ENCODE measurements at places on chromosomes 3 and 15.

GRCh38 chr3:153029350-153029749 is 132.7 kb upstream of the RAP2B start:
- DNase-seq, result no peak

GRCh38 chr3:54578417-54578816 is 349.4 kb downstream of the LRTM1 start:
- no peak for DNase-seq

DNA sequence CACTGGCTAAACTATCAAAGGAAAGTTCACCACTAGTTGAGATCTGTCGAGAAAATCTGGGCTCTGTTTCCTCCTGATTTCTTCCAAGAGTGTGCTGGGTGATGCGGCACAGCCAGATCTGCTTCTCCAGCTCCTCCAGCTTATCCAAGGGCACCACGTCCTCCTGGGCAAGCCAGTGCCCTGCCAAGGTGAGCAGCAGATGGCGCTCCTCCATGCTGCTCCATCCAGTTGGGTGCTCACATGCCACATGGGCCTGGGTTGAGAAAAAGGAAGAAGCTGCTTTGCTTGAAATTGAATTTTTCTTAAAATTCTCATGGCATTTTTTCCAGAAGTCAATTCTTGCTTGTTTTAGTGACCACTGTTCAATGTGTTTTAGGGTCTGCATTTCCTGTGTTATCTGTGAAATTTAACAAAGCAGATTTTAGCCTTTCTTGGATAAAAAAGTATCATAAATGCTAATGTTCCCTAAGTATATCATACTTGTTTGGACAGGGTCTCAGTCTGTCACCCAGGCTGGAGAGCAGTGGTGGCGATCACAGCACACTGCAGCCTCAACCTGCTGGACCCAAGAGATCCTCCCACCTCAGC is 47.3 kb downstream of the EIF3J start:
- peak; percentile 76 for DNase-seq

DNA sequence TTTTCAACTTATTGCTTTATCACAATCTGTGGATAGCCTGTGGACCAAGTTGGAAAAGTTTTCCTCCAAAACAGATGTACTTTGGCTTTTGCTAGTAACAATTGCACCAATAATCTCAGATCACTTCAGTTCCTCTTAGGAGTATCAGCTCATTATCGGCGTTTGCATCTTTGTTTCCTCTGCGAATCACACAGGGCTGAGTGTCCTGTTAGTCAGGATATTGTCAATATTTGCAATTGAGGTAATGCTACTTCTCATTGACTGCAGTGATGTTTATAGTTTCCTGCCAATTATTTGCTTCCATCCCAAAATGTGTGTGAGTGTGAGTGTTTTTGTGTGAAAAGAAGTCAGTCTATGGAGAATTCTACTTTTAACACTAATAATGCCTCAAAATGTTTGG is 545.0 kb downstream of the SI start:
- no peak for DNase-seq

GRCh38 chr15:77180757-77181156 is 109.8 kb upstream of the TSPAN3 start:
- DNase-seq, result no peak

DNA sequence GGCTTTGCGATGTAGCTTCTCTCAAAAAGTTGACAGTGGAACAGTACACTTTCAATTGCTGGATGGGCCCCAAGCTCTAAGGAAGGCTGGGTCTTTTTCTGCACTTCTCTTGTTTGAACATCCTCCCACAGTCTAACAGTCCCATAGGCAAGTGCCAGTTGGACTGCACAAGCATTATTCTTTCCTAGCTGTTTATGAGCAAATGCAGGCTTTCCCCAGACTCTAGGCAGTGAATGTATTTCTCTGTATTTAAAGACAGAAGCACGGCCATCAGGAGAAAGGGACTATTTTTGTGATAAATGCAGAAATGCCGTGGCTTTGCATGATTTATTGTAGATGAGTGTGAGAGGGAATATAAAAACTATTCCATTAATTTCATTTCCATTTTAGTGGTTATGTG is 539.3 kb upstream of the LMCD1 start:
- DNase-seq, result no peak

DNA sequence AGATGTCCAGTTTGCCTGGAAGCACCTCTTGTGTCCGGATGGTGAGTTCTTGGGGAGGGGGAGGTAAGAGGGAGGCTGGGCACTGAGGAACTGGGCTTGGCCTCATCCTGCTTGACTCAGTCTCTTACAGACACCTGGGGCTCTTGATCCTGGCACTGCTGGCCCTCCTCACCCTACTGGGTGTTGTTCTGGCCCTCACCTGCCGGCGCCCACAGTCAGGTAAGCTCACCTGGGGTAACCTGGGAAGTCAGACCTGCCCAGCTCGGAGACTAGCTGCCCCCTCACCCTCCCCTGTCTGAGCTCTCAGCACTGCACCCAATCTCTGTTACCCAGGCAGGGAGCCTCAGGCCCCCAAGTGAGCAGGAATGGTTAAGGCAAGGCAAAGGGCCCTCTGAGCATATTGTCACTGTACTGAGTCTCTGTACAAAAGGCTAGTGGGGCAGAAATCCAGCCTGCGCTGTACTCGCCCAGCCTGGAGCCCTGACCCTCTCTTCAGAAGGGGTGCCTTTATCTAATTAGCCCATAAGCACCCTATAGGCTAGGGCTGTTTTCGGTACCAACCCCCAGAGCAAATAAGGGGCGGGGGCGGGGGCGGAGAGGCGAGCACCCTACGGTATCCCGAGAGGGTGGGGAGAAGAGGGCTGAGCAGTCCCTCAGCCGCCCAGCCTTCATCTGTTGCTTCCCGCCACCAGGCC is 2.2 kb upstream of the IL17RC start:
- DNase-seq, result no peak

DNA sequence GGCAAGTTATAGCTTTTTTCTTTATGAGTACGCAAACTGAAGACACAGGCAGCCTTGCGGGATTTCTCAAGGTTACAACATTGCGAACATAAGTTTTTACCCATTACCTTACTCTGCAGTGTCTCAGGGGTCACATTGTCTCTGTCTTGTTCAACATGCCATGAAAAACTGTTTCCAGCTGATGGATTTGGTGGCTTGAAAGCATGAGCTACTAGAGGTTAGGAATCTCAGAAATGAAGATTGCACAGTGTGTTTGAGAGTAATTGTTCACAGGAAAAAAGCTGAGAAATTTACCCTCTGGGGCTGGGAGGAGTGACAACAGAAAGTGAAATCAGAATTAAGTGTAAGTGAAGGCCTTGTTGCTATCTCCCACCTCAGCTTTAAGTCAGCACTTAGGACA is 568.6 kb downstream of the TAFA4 start:
- DNase-seq, result no peak

- no peak for DNase-seq
Measured at GRCh38 chr3:172869784-172870518, 119.4 kb downstream of the ECT2 start.

DNA sequence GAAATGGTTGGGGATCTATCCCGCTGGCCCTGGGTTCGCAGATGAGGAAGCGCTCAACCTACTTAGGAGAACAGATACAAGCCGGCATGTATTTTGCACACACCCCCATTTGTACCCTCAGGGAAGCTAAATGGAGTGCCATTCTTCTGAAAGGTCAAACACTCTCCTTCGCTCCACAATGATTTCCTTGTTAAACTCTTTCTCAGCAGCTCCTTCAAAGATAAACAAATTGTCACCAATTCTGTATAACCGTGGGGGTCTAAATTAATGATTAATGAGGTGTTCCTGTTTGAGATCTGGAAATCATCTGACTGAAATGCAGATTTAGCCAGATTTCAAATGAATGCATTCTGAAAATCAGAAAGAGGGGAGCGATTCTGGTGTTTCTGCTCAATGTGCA is 124.0 kb downstream of the MEGF11 start:
- DNase-seq, result no peak

DNA sequence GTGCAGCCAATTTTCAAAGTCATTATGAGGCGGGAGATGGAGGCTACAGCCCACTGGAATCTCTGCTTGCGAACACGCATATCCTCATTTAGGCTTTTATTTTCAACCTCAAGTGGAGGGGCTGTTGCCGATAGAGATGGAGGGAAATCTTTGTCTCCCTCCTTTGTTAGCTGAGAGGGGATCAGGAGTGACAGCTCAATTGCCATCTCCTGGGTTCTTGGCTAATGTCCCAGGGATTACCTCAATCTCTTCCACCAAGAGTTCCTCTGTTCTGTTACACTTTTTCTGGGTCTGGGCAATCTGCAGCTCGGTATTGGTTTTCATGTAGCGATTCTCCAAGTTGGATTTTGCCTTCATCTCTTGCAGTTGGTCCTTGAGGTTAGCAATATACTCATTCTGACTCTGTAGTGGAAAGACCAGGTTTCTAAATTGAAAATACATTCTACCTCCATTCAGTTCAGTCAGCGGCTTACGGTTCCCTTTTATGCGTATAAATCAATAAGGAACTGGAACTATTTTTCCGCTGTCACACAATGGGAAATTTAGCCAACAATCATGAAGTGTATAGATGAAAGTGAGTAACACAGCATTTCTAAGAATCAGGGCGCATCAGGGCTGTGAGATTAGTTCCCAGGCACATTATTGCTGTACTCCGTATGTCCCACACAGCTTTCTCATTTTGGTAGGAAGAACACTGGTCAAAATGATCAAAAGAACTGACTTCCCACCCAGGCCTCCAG is 36.2 kb upstream of the RPL35A start:
- DNase-seq, result no peak

- no peak for DNase-seq
Measured at GRCh38 chr3:195172896-195173295, 98.1 kb downstream of the XXYLT1 start.
